ENCODE measurements at places on chromosomes 12 and 14.

DNA sequence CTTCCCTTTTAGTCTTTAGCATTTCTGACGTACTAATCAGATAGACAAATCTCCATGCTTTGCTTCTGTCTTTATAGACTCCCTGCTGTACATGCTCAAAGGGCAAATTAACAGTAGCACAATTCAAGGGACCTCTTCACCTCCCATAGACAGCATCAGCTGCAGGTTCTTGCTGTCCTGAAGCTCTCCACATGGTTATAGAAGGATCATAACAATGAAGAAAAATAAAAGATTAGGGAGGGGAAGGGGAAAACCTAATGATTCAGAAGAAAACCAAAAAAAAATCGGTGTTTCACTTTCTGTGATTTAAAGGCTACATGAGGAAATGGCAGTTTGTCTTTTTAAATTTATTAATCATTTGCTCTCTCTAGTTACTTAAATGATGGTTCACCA lies 155.5 kb downstream of the PTCSC3 start:
- no peak for DNase-seq

DNA sequence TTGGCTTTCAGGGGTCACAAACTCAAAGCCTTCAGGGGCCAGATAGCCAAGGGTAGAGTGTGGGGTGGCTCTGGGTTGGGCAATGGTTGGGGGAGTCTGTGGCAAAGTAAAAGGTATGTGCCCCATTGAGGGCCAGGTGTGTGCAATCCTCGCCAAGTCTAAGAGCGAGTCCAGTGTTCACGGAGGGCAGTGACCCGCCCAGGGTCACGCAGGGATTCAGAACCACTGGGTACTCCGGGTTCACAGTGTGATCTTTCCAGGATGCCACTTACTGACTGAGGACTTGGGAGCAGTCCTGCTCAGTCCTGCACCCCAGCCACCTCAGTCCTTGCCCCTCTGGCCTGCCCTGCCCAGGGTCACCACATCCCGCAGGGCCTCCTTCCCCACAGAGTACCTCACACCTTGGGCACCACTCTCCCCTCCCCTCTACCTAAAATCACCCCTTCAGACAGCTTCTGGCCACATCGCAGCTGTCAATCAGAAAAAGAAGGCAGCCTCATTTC lies 15.7 kb downstream of the ZDHHC22 start:
- DNase-seq = no peak

GRCh38 chr12:64635356-64635998 lies 25.2 kb downstream of the RASSF3 start:
- DNase-seq = no peak

- DNase-seq = no peak
Observed at GRCh38 chr14:96053600-96054381, 14.6 kb downstream of the C14orf132 start.

GRCh38 chr14:92626041-92626440 lies 112.5 kb downstream of the RIN3 start:
- DNase-seq = no peak

DNA sequence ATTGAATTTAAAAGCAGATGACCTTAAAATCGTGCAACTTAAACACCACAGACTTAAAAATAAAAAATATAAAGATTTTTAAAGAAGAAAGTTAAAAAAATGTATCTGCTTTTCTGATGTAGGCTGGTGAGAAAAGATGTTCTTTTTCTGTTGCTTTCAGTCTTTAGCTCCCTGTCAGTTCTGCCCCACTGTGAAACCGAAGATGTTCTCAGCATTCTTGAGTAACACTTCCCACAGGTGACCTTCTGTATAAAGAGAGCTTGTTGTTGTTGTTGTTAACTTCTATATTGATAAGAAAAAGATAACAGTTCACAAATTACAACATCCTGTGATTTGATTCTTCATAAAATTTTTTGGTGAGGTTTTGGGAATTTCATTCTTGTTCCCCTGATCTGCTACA lies 377.9 kb upstream of the RGS6 start:
- DNase-seq = no peak

DNA sequence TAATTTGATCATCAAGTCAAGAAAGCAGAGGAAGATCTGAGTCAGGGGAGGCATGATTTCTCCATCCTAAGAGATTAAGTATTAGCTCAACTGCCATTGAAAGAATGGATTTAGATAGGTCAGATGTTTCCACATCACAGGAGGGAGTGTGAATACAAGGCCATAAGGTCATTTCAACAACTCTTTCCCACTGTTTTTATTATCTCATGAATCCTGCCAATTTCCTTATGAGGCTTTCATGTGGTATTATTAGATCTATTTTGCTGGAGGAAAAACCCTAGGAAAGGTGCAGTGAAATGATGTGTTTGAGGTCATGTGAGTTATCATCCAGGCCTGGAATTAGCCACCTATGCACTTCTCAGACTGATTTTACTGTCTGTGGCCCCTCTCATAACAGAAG lies 269.0 kb downstream of the NOVA1 start:
- DNase-seq = no peak

DNA sequence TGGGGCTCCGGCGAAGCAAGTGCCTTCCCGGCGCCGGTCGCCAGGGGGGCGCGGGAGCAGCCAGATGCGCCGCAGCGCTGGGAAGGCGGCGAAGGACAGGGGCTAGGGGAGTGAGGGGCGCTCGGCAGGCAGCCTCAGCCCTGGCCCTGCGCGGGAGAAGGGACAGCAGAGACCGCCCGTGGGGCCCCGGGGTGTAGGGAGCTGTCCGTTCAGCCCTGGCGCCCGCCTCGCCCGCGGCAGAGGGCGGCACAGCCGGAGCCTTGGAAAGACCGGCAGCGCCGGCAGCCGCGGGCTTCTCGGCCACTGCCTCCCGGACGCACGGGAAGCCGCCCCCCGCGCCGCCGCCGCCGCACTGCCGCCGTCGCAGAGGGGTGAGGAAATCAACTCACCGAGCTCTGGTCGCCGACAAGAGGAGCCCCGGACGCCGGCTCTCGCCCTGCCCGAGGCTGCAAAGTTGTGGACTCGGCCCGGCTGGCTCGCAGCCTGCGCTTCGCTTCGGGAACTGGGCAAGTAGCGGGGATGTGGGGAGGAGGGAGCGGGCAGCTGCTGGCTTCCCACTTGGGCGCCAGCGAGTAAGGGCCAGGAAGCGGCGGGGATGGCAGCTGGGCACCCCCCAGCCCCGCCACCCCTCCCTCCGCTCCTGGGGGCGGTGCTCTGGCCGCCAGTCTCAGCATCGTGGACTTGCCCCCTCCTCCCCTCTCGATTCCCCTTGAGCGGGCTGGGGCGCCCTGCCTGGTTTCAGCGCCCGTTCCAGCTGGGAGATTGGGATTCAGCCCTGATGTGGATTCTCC lies at the start of gene ZDHHC22:
Gene ZDHHC22 (minus strand): TSS at position 578 of the 791 bp plus-strand sequence. CDS start 2,053 bp downstream, outside the sequence.
- DNase-seq = no peak

DNA sequence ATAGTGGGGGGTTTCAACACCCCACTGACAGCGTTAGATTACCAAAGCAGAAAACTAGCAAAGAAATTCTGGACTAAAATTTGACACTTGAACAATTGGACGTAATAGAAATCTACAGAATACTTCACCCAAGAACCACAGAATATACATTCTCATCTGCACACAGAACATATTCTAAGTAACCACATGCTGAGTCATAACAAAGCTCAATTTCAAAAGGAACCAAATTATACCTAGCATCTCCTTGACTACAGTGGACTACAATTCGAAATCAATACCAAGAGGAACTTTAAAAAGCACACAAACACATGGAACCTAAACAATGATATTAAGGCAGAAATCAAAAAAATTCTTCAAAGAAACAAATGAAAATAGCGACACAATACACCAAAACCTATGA lies 871.6 kb upstream of the MDGA2 start:
- DNase-seq = no peak

- DNase-seq = peak; percentile 7
Observed at GRCh38 chr12:104201238-104202001, 14.2 kb upstream of the TXNRD1 start.

DNA sequence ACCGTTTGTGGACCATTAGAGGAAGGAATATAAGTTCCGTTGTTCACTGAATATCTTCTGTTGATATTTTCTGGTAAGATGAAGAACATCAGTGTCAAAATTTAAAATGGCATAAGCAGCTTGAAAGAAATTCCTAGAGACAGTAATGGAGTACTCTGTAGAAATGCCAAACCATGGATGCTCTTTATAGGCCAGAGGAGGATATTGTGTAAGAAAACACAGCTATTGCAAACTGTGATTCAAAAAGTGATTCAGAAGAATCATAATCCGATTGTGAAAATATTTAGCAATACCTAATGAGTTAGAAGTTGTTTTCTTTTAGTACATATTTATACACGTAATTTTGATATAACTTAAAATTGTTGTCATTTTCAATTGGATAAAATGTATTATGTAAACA lies 102.8 kb downstream of the SLC16A7 start:
- DNase-seq = no peak

GRCh38 chr12:89098441-89099112 lies 253.7 kb downstream of the DUSP6 start:
- no peak for DNase-seq

DNA sequence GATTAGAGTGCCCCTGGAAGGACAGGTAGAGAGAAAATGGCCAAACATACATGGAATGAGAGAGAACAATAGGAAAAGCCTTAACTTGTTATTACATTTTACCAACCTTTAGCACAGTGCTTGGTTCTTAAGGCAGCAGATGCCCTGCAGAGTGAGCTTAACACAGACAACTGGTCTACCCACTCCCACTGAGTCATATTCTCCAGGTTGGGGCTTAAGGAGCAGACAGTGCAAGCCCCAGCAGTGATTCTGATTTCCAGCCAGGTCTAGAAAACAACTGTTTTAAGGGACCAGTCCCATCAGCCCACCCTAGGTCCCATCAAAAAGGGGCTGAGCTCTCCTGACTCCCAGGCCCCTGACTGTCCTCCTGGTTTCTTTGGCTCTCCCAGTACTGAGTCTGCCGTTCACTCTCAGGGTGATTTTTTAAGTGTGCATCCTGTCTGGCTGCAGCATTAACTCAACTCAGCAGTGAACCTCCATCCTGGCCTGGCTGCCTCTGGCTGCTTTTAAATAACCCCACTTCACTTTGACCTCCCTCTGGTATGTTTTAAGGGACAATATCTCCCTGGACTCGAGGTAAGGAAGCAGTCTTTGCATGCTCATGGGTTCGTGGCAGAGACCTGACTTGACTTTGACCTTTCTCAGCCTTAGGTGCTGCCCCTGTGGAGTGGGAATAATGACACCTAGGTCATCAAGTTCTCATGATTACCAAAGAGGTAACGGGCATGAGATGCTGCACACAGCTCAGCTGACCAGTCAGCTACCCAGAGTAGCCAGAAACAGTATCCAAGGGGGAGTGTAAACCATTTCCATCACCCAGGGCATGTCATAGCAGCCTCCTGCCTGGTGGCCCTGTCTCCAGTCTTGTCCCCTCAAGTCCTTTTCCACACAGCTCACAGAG lies 210.7 kb upstream of the PWP1 start:
- no peak for DNase-seq

- DNase-seq = no peak
Observed at GRCh38 chr12:23834076-23834475, 115.4 kb downstream of the SOX5 start.

GRCh38 chr12:389142-390096 lies at the start of gene KDM5A:
TSS of gene KDM5A (minus strand) at chr12:389320. CDS start at chr12:389091, 229 bp downstream.
- DNase-seq = peak; percentile 82

GRCh38 chr12:114397978-114398881 lies 7.7 kb downstream of the TBX5 start:
- no peak for DNase-seq

DNA sequence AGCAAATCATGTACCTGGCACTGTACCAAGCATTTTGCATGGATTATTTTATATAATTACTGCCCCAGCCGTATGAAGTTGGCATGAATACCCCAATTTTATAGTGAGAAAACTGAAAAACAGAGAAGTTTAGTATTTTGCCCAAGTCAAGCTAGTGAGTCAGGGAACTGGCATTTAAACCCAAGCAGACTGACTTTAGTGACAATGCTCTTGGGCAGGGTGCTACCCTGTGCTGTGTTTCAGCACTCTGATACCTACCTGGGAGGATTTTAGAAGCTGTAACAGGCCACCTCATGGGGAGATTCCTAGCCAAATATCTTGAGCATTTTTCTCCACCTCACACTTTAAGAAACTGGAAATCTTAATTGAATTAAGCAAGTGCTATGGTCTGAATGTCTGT lies 98.1 kb upstream of the MAX start:
- no peak for DNase-seq

GRCh38 chr12:65956056-65956738 lies 131.9 kb downstream of the HMGA2 start:
- DNase-seq = no peak

DNA sequence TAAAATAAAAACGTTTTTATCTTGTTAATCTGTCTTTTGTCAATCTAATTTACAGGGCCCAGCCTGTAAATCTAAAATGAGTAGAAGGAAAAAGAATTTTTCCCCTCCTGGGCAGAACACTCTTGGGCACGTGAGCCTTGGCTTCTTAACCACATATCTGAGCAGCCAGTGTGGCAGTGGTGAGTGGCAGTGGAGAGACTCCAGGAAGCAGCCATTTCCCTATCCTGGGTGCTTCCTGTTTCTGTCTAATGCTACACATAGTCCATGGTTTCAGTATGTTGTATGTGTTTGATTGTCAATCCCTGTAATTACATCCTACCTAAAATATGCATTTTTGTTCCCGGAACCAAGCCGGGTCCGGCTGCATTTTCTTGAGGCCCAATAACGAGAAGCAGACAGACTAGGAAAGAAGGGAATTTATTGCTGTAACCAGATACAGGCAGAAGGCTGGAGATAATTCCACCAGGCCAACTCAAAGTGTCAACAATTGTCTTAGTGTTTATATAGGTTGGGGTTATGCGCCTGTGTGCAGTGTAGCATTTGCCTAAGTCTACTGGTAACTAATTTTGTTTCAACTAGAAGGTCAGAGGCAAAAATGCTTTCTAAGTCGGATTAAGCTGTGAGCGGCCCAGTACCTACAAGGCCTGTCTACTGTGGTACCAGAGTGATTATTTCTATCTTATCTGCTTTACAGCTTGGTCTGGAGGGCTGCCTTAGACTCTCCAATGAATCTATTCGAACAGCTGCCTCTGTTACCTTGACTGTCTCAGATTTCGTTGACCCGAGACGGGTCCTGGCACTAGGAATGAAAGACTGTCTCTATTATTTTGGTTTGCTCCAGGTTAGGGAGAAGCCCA lies 82.4 kb upstream of the RESF1 start:
- DNase-seq = no peak

- DNase-seq = no peak
Observed at GRCh38 chr12:117494833-117495655, 133.6 kb upstream of the NOS1 start.

- no peak for DNase-seq
Observed at GRCh38 chr12:60020068-60020467, 424.2 kb downstream of the SLC16A7 start.

- no peak for DNase-seq
Observed at GRCh38 chr14:100526057-100526456, 61.2 kb downstream of the BEGAIN start.

GRCh38 chr14:59905188-59905587 lies 14.8 kb upstream of the LRRC9 start:
- DNase-seq = no peak
